ENCODE measurements at places on chromosomes 4 and X.

DNA sequence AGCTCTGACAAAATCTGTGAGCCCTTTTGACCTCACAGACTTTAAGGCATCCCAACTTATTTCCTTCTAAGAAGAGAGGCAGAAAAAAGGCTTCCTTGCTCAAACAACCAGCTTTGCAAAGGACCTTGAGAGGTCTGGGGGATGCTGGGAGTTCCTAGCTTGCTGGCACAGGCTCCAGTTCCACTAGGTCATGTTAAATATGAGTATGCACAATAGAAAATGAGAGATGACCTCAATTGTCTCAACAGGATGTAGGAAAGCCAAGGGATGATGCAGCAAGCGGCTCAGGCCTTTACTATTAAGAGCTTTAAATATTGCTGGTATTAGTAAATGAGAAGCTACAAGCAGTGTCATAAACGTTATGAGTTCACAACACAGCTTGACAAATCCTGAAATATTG, 13.3 kb upstream of the ZNF827 start:
- DNase-seq = no peak

- no peak for DNase-seq
Measured at GRCh38 chr4:75142382-75142781, 209.5 kb downstream of the PARM1 start.

GRCh38 chr4:140333523-140333922, 39.9 kb upstream of the SCOC start:
- no peak for DNase-seq

GRCh38 chr4:69684804-69685203, 31.8 kb upstream of the UGT2A1 start:
- DNase-seq = no peak

DNA sequence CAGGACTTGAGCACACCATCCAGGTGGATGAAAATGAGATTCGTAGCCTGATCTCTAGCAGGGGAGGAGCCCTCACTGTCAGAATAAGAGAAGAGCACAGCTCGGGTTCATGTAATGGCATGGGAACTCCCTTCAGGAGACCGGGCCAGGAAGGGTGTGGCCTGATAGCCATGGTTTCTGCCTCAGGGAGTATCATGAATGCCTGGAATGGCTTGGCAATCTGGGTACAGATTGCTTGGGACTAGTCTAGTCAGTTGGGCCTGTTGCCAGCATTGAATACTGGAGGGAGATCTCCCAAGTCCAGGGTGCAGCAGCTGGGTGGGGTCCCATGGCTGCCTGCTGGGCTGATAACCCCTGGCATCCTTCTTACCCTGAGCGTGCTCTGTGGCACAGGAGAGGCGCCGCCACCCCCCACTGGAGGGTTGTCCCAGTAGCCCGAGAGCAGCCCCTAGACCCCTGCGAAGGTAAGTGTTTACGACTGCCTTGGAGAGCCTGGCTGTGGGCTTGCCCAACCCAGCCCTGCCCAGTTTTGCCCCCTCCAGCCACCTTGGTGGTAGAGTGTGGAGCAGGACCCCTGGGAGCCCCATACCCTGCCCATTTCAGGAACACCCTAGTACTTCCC, 298.8 kb downstream of the TEX13A start:
- no peak for DNase-seq

DNA sequence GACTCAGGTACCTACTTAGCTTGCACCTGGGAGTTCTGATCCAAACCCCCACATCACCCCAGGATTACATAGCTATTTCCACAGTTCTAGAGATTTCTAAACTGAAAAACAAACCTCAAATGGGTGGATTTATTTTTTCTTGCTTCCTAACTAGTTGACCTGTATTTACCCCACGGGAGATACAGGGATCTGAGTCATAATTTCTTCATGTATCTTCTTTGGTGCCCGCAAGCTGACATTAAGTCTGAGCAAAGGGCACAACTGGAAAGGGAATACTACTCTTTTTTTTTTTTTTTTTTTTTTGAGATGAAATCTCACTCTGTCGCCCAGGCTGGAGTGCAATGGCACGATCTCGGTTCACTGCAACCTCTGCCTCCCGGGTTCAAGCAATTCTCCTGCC, 10.0 kb upstream of the ELOVL6 start:
- no peak for DNase-seq

- DNase-seq = no peak
Measured at GRCh38 chr4:42302348-42302747, 94.9 kb upstream of the SHISA3 start.

GRCh38 chr4:20252656-20253282, 1.1 kb downstream of the SLIT2 start:
- DNase-seq = peak; percentile 8

GRCh38 chr4:122309988-122310626, 68.7 kb upstream of the ADAD1 start:
- no peak for DNase-seq

- no peak for DNase-seq
Measured at GRCh38 chr4:174408841-174409552, 113.3 kb downstream of the HPGD start.

DNA sequence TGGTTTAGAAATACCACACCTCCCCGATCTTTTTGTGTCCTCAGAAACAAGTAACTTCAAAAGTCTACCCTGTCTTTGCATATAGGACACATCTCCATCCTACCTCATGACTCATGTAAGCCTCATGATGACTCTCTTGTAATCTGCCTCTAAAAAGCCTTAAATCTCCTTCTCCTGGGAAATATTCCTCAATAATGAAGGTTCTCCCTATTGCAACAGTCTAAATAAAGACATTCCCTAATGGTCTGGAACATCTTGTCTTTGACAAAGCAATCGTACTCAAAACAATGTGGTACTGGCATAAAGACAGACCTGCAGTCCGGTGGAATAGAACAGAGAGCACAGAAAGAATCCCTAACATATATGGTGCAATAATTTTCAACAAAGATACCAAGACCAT, 257.7 kb downstream of the OPHN1 start:
- DNase-seq = no peak

- DNase-seq = no peak
Measured at GRCh38 chrX:110214684-110215083, 103.2 kb downstream of the AMMECR1 start.

DNA sequence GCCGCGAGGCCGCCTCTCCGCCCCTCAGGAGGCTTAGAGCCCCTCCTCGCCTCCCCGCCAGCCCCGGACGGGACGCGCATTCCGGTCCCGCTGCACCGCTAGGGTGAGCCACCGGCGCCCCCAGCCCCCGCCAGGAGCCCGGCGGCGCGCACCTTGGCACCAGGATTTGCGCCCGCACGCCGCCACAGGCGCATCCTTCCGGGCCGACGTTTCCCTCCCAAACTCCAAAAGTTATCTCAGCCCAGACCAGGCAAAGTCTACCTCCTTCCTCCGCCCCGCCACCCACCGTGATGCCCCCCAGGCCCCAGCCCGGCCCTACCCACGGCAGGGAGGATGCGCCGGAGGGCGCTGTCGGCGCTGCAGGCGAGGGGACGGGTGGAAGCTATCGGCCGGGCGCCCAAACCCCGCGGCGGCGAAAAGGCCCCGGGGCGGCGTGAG, 538 bp downstream of the SCML2 start:
- DNase-seq = peak; percentile 23

- DNase-seq = no peak
Measured at GRCh38 chr4:16472537-16472936, 246.3 kb upstream of the TAPT1 start.

- DNase-seq = peak; percentile 14
Measured at GRCh38 chr4:104967034-104967401, 179.7 kb upstream of the TET2 start.

DNA sequence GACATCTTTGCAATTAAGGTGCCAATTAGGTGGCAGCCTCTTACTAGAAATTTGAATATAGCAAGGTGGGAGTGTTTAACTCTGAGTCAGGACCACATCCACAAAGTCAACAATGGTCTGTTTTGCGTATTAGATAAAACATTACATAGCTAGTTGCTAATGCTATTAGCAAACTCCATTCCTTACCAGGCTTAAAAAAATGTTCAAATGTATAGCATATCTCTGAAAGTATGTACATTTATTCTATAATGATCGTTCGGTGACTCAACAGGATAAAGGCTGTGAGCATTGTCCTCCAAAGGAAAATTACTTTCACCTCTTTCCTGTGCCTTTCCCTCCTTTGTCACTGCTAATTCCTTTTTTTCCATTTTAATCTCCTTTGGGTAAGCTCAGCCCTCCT, 74.5 kb downstream of the SYTL5 start:
- no peak for DNase-seq

DNA sequence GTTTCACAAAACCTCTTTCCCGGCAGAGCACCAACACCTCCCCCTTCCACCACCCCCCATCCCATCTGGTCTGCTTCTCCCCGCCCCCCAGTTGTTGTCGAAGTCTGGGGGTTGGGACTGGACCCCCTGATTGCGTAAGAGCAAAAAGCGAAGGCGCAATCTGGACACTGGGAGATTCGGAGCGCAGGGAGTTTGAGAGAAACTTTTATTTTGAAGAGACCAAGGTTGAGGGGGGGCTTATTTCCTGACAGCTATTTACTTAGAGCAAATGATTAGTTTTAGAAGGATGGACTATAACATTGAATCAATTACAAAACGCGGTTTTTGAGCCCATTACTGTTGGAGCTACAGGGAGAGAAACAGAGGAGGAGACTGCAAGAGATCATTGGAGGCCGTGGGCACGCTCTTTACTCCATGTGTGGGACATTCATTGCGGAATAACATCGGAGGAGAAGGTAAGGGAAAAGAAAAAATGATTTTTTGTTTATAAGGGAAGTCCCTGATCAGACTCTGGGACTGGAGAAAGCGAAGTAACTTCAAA, at the start of gene PDGFRA:
Gene PDGFRA, plus strand, starts transcription at position 333 of the 541 bp plus-strand sequence. CDS start 29,476 bp downstream, outside the sequence.
- no peak for DNase-seq

DNA sequence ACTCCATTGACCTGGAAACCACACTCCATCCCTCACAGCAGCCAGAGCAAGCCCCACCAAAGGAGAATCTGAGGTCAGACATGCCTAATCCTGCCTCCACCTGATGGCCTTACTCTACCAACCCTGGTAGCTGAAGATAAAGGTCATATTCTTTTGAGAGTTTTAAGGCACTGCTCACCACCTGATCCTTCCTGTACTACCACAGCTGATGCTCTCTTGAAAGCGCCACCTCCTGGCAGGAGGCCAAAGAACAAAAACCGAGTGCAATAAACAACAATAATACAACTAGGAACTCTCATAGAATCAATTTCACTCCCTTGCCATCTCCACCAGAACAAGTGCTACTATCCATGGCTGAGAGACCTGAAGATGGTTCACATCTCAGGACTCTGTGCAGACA, 301.6 kb downstream of the NAF1 start:
- no peak for DNase-seq

GRCh38 chrX:15464704-15465103, 28.4 kb downstream of the PIR start:
- DNase-seq = no peak

DNA sequence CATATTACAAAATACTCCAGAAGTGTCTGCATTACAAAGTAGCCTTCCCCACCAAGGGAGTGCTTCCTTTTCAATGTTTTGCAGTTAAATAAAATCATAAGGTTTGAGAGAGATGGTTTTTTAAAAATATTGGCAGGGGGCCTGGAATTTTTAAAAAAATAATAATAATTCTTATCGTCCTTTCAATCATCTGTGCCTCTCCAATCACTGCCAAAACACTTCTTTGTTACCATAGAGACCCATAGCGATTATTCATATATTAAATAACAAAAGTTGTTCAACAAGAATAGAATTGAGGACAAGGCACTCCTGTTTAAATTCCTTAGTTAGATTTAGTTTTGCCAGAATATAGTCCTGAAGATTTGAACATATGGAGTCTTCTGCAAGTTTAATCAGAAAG, 203.1 kb downstream of the FAT4 start:
- no peak for DNase-seq

- no peak for DNase-seq
Measured at GRCh38 chrX:103539695-103540094, 20.4 kb upstream of the RAB40A start.

GRCh38 chrX:65601530-65602220, 65.8 kb upstream of the MSN start:
- DNase-seq = peak; percentile 70

DNA sequence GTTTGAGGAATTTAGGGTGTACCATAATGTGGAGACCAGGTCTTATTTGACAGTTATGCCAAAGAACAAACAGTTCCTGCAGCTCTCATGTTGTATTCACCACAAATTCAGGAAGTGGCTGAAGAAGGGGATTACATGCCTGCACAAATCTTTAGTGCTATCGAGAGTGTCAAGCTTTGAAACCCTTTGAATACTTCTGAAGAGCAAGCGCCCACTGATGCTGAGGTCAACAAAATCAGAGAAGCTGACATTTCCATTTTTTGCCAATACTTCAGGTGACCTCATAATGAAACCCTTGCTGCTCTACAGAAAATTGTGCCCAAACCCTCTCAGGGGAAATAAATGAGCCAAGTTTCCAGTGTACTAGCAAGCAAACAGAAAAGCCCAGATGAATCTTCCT, 28.4 kb downstream of the PAK3 start:
- DNase-seq = peak; percentile 23

- no peak for DNase-seq
Measured at GRCh38 chr4:161237495-161237894, 926.3 kb downstream of the FSTL5 start.

GRCh38 chrX:1511829-1512228, 25.2 kb downstream of the P2RY8 start:
- no peak for DNase-seq

All from activated CD4-positive, alpha-beta memory T cell treated with anti-CD3 and anti-CD28 coated beads for 36 hours (primary cell).